ENCODE measurements at places on chromosomes 3 and 15.

DNA sequence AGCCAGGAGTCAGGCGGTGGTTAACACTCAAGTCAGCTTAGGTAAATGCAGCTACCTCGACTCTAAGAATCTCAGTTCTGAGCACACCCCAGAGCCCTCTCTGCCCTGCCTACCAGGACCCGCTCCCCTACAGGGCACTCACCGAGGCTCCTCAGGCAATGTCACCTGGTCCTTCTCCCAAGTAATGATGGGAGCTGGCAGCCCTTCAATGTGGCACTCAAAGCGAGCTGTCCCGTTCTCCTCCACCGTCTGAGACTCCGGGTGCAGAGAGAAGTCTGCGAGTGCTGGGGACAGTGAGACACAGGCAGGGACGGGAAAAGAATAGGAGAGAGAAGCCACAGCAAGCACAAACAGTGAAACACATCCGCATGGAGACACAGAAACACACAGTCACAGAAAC lies 12.7 kb downstream of the IGDCC4 start:
- no peak for DNase-seq

DNA sequence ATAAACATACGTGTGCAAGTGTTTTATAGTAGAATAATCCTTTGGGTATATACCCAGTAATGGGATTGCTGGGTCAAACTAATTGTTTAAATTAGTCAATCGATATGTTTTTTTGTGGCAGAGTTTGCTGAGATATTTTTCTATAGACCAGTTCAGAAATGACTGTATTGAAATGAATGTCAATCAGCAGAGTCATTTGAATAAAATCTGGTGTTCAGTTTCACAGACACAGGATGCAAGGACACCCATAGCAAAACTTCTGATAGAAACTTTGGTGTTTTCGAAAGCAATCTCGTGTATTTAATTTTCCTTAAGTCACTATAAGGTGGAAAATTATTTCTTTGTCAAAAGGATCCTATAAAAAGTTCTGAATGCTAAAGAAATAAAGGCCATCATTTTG lies 434.4 kb downstream of the RAP2B start:
- no peak for DNase-seq

DNA sequence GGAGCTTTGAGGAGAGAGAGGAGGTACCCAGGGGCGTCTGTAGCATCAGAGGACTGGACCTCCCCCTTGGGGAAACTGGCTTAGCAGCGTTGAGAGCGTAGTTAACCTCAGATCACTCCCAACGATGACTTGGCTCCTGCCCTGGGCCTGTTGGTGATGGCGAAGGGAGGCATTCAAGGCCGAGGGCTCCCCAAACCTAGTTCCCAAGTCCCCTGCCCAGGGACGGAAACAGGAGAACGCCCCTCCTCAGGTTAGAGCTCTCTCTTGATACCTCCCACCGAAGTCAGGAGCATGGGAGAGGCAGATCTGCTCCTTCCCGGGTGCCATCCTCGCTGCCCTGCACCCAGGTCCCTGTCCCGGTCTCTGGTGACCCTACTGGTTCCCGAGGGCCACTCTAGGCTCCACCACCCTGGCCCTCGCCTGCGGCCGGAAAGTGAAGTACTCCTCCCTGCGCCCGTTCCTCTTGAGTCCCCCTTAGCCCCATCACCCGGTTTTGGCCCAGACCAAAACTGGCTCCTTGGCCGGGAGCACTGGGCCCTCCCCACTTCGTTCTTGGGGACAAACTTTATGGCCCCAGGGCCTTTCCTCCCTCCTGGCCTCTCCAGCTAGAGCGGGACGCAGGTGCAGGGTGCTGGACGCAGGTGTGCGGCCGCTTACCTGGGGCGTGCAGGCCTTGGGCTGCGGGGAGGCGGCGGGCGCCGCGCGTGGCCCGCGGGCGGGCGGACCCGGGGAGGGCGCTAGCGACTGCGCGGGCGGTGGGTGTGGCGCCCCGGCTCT lies 2.6 kb upstream of the SKOR1 start:
- DNase-seq = no peak

GRCh38 chr3:158443632-158444031 lies 127.4 kb upstream of the MLF1 start:
- no peak for DNase-seq

- no peak for DNase-seq
These were observed 227.5 kb upstream of the COL8A1 start for GRCh38 chr3:99410789-99411311.

DNA sequence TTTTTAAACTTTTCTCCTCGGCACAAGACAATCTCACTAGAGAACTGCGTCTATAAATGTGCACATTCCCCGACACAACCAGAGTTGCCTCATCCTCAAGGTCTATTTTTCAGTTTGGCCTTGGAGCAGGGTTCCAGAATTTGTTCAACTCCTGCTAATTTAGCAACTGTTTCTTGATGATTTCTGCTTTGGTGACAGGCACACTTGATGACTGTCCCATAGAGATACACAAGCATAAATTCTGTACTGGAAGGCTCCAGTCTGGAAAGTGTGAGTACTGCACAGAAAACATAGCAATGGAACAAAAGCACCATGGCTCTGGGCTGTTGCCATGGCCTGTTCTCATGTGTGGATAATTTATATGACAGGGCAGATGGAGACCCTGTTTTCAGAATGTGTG lies 379.6 kb upstream of the PDZRN3 start:
- DNase-seq = no peak

Data from activated CD4-positive, CD25-positive, alpha-beta regulatory T cell treated with anti-CD3 and anti-CD28 coated beads, Interleukin-2, amount 50 U/mL, for 16 hours (primary cell).